ENCODE measurements at places on chromosomes 16 and 17.
A peak's percentile ranks its signal among the peaks of the same experiment; 100 is the strongest.

- no peak for DNase-seq
These were observed 8.4 kb downstream of the C1QBP start for GRCh38 chr17:5430413-5430999.

DNA sequence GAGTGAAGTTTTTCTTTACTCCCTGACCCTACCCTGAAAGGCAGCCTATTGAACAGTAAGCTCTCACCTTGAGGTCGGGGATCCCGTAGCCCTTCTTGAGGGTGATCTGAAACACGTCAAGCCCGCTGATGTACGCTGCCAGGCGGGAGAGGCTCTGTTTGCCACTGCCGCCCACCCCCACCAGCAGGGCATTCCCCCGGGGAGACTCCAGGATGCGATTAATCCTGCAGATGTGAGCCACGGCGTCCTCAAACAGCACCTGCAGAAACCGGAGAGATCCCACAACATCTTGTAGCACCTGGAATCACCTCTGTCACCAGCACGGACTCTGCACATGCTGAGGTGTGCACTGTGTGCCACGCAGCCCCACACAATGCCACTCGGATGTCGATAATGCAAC, 96.8 kb downstream of the PGS1 start:
- no peak for DNase-seq

GRCh38 chr17:8072729-8073461, 14.6 kb downstream of the ALOX12B start:
- no peak for DNase-seq

DNA sequence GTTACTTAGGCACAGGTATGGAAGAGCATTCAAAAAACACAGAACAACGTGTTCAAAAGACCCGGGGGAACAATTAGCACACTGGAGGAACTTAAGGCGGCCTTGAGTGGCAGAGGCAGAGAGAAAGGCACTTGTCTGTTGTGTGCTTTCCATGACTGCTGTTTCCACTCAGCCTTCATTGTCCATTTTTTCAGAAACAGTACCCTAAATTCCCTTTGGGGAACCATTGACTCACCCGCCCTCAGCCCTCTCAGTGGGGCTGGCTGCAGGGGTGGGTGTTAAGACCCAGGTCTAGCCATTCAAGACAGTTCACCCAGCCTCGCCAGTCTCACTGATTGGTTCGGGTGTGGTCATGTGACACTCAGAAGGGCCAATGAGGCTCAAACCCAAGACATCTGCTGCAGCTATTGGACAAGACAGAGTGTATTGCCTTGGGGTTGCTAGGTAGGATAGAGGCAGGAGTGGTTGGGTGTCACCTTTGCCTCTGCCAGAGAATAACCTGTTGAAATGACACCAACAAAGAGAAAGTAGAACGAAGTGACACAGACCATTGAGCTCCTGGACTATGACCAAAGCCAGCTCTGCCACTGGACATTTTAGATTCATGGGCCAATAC, 19.6 kb upstream of the CEP20 start:
- DNase-seq, result peak; percentile 11

DNA sequence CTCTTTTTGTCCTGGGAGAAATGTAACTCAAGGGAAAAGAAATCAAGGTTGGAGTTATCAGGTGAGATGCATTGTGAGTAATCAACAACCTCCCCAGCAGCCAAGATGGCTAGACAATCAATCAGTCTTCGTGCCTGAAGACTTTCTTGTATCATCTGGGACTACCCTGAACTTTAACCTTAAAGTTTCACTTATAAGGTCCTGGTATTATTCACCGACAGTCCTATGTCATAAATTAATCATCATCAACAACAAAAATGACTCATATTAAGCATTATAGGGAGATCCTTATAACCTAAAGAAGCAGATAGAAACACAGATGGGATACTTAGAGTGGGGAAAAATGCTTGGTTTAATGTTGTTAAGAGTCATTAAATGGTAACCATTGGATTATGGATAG, 7.7 kb upstream of the TEKT3 start:
- DNase-seq, result no peak

GRCh38 chr17:29176558-29177351, 3.4 kb downstream of the MYO18A start:
- peak; percentile 45 for DNase-seq

GRCh38 chr17:52465407-52465806, 306.9 kb upstream of the CA10 start:
- no peak for DNase-seq

DNA sequence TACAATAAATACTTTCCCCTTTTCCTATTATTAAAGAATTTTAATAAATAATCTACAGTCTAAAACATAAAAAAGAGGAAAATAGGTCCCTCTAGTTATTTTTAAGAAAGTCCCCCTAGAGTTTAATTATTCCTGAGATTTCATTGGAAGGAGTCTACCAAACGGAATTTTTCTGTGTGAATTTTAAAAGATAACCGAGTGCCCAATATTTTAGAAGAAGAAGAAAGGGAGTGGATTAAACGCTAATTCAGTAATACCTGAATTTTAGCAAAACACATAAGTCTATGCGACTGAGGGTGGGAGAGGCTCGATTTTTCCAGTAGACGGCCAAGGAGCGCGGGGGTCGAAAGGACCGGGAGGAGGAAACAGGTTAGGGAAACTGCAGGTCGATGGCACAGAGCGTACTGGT, 2.2 kb downstream of the HOXB2 start:
- DNase-seq, result no peak

DNA sequence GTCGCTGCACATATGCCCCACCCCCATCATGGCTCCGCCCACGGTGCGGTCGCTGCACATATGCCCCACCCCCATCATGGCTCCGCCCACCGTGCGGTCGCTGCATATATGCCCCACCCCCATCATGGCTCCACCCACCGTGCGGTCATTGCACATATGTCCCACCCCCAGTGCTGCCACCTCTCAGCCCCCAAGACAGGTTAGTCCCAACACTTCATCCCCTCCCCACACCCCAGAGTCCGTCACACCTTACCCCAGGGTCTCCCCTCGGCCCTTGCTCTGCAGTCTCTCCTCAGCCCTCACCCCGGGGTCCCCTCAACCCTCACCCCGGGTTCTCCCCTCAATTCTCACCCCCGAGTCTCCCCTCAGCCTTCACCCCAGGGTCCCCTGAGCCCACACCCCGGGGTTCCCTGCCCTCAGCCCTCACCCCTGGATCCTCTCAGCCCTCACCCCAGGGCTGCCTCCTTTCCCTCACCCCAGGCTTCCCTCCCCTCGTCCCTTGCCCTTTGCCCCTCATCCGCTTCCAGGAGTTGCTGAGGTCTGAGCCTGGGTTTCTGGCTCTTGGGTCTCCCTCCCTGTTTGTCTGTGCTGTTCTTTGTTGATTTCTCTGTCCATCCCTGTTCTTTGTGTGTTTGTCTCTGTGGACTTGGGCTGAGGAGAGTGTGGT, 25.6 kb downstream of the TPSG1 start:
- no peak for DNase-seq

- no peak for DNase-seq
These were observed 17.4 kb downstream of the CNTNAP4 start for GRCh38 chr16:76294396-76295214.

GRCh38 chr17:64323774-64324173, 60.7 kb upstream of the TEX2 start:
- no peak for DNase-seq

DNA sequence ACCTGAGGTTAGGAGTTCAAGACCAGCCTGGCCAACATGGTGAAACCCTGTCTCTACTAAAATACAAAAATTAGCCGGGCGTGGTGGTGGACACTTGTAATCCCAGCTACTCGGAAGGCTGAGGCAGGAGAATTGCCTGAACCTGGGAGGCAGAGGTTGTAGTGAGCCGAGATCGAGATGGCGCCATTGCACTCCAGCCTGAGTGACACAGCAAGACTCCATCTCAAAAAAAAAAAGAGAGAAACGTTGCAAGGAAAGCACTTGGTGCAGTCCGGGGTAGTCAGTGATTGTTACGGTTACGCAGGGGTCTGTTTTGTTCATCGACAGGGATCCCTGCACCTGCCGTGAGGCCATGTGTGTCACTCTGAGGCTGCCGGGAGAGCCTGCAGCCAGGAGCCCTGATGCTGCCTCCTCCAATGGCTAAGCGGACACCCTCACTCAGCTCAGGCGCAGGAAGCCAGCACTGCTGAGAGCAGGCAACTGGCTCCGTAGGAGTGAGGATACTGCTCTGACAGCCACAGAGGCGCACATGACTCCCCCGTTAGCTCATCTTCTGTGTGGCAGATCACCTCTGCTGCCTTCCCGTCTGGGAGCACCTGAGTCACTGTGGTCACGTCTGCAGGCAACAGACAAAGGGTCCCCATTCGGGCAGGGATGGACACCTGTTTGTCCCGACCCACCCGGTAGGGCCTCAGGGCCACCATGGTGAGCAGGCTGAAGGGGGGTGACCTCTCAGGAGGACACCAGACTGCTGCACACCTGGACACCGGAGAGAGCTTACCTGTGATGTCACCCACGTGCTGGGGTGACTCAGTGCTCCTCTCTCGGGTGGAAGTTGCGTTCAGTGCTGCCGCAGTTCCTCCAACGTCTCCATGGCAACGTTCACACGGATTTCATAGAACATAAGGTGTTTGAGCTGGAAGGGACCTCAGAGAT, 5.2 kb upstream of the RAB26 start:
- no peak for DNase-seq

- DNase-seq, result no peak
These were observed 4.8 kb upstream of the GOSR1 start for GRCh38 chr17:30472238-30472890.

DNA sequence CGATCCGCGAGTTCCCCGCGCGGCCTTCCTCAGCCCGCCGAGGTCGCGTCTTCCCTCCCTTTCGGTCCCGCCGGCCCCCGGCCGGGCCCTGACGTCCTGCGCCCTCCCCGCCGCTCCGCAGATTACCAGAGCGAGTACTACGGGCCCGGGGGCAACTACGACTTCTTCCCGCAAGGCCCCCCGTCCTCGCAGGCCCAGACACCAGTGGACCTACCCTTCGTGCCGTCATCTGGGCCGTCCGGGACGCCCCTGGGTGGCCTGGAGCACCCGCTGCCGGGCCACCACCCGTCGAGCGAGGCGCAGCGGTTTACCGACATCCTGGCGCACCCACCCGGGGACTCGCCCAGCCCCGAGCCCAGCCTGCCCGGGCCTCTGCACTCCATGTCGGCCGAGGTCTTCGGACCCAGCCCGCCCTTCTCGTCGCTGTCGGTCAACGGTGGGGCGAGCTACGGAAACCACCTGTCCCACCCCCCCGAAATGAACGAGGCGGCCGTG, 5.4 kb downstream of the LHX1 start:
- DNase-seq, result no peak
